ENCODE measurements at places on chromosomes 5 and 9. TPM values are rescaled to one million over a fixed set of nuclear protein-coding genes. Genes with fewer than 3 reads are reported as not detected.

Gene MARVELD2
- total RNA-seq, result 0.13 TPM

Gene FOXD4L6
- 0.05 TPM for total RNA-seq

Gene SMIM33
- not detected for total RNA-seq

Gene ADGRD2
- total RNA-seq, result not detected

Gene AIF1L
- total RNA-seq, result 30.1 TPM

Gene GPR150
- not detected for total RNA-seq

Gene NOL8
- total RNA-seq, result 39.0 TPM

Gene ECM2
- total RNA-seq, result 1.5 TPM

Gene GABRB2
- not detected for total RNA-seq

Gene GRM6
- total RNA-seq, result not detected

Gene TLX3
- total RNA-seq, result not detected

Gene ABO
- total RNA-seq, result not detected

Gene TOR4A
- 6.9 TPM for total RNA-seq

Gene TLR4
- total RNA-seq, result 24.3 TPM

Gene MAN1B1
- 56.8 TPM for total RNA-seq

Gene PCDHGA6
- 1.5 TPM for total RNA-seq

Gene GGTA1
- not detected for total RNA-seq

Gene PROB1
- 0.79 TPM for total RNA-seq

Gene CYLC2
- not detected for total RNA-seq

Gene DOLK
- 19.6 TPM for total RNA-seq

Gene FREM1
- total RNA-seq, result 2.0 TPM

Gene OR13J1
- total RNA-seq, result not detected

Gene MLLT3
- 16.8 TPM for total RNA-seq

Gene C9
- not detected for total RNA-seq

Gene ARL14EPL
- 2.3 TPM for total RNA-seq

Gene ATG10
- total RNA-seq, result 5.8 TPM

Gene INIP
- 9.2 TPM for total RNA-seq

Gene CCL27
- total RNA-seq, result 0.23 TPM

Gene DRD1
- total RNA-seq, result not detected

Gene PCDHGB3
- 0.83 TPM for total RNA-seq

Gene CYFIP2
- 14.2 TPM for total RNA-seq

Gene LVRN
- total RNA-seq, result not detected

Gene IER5L
- 60.8 TPM for total RNA-seq

Gene PCDHA11
- total RNA-seq, result 4.9 TPM

Gene NOP16
- 174 TPM for total RNA-seq

Gene KIF4B
- 0.03 TPM for total RNA-seq

Gene KIF27
- 3.0 TPM for total RNA-seq

Gene ZDHHC11B
- total RNA-seq, result 0.05 TPM

Gene JAKMIP2
- 2.6 TPM for total RNA-seq

Gene ADAMTSL1
- 8.3 TPM for total RNA-seq

Gene RMRP
- 24,429 TPM for total RNA-seq

Gene ANKHD1
- total RNA-seq, result 77.6 TPM

Gene STPG3
- not detected for total RNA-seq

Gene INSYN2B
- total RNA-seq, result 1.2 TPM

Gene PALM2AKAP2
- total RNA-seq, result 12.2 TPM

Measured in A375 (cell line).